ENCODE measurements at places on chromosomes 12 and 14.

GRCh38 chr12:123363740-123364531 lies 711 bp downstream of the SBNO1 start:
- no peak for DNase-seq

DNA sequence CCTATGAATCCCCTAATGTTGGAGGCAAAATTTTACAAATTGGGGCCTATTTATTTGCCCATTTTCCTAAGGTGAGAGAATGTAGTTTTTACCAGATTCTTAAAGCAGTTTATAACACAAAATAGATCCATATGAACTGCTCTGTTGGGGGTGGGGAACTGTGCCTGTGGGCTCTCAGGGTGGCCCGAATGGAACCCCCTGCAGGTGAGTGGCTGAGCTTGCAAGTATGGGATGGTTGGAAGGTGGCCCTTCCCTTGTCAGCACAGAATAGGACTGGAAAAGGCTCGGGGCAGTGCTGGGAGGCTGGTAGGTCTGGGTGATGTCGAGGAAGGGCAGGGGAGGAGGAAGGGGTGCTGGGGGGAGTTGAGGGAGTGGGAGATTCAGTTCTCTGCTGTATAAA lies 4.9 kb downstream of the VSX2 start:
- no peak for DNase-seq

DNA sequence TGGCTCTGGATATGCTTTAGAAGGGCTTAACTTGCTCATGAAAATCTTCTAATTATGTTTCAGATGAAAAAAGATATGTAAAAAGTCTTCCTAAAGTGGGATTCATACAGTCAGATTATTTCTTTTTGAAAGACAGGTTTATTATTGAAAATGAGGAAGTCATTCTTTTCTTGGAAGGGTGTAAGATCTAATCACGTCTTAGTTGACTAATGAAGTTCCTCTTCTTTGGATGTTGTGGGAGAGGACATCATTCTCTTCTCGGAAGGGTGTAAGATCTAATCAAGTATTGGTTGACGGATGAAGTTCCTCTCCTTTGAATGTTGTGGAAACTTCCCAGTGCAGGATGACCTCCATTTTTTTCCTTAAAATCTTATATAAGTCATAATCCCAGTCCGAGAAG lies 74.9 kb downstream of the ALG10 start:
- no peak for DNase-seq

GRCh38 chr12:124764451-124764850 lies 99.2 kb downstream of the SCARB1 start:
- DNase-seq: peak; percentile 73

DNA sequence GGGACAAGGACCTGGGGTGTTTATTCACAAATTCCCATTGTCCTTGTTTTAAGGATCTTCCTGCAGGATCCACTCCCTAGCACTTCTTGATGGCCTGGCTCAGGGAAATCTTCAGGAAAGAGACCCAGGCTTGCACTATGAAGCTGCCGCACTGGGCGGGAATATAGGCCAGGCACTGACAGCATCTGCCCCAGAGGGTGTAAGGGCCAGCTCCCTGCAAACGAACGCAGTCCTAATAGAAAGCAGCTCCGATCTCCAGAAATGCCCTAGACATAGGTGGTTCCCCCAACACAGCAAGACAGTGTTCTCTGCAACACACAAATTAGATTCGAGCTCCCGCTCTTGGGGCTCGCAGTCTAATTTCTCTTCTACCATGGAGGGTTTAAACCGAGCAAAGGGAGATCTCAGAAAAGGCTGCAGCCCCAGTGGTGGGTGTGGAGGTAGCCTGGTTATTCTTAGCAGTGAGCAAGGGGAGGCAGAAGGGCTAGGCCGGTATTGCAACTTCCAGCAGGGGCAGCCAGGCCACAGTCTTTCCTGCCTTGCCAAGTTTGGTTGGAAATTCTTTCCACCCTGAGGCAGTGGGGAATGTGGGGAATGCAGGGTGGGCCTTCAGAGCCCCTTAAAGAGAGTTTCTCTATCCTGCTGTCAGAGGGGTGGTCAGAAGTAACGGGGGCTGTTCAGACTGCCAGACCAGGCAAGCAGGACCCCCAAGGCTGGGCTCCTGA lies 16.1 kb upstream of the WSCD2 start:
- DNase-seq: no peak

- DNase-seq: no peak
Observed at GRCh38 chr14:55180006-55180405, 11.4 kb downstream of the DLGAP5 start.
